ENCODE measurements at places on chromosomes 1 and 21. TPM values are rescaled to one million over a fixed set of nuclear protein-coding genes. Genes with fewer than 3 reads are reported as not detected.

GRCh38 chr1:200869753-200870391, 2.9 kb upstream of the GPR25 start:
- no peak for DNase-seq

GRCh38 chr1:58996341-58997059, 212.7 kb upstream of the JUN start:
- no peak for DNase-seq

GRCh38 chr21:35345954-35346353, 296.9 kb upstream of the RUNX1 start:
- DNase-seq = no peak

GRCh38 chr1:180898441-180899219, 14.1 kb upstream of the KIAA1614 start:
- peak; percentile 29 for DNase-seq

DNA sequence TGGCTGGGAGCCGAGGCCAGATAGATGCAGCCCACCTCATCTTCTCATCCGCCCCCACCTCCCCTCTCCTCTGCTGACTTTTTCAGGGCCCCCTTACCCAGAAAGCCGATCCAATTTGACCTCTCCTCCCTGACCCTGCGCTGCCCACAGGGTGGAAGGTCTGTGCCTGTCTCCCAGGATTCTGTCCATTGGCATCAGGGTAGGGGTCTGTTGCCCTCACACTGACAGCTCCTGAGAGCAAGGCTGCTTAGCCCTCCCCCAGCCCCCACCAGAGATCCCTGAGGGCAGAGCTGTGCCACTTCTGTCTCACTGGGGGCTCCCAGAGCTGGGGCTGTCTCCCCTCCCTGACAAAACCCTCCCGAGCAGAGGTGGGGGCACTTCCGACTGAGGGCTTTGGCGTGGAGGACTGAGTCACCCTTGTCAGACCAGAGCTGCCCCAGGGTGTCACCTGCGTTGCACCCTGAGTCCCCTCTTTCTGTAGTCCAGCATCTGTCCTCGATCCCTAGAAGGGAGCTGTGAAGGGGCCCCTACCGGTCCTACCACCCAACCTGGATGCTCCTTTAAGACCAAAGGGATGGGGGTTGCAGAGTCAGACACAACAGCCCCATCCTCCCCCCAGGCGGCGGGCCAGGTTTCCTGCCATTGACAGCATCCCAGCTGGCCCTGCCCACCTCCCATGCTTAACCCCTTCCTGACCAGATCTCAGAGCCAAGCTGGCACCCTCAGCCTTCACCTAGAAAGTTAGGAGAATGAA, 2.4 kb upstream of the FAM110D start:
- DNase-seq = peak; percentile 25

- DNase-seq = no peak
Measured at GRCh38 chr1:51280321-51280978, 44.4 kb downstream of the RNF11 start.

- no peak for DNase-seq
Measured at GRCh38 chr1:181588631-181589030, 105.3 kb downstream of the CACNA1E start.

DNA sequence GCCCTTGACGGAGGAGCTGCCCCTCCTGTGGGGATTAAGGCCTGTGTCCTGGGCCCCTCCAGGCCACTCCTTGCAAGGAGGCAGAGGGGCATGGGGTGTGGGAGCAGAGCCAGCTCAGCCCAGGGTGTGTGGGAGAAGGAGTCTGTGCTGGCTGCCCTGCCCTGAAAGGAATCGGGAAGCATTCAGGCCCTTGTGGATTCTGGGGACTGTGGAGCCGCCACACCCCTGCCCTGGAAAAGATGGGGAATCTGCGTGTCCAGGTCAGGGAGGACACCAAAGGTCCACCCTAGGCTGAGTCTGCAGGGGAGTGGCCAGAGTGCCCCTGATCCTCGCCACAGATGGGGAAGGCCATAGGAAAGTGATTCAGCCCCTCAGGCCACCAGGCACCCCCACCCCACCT, 16.5 kb upstream of the PRDM16 start:
- DNase-seq = no peak

DNA sequence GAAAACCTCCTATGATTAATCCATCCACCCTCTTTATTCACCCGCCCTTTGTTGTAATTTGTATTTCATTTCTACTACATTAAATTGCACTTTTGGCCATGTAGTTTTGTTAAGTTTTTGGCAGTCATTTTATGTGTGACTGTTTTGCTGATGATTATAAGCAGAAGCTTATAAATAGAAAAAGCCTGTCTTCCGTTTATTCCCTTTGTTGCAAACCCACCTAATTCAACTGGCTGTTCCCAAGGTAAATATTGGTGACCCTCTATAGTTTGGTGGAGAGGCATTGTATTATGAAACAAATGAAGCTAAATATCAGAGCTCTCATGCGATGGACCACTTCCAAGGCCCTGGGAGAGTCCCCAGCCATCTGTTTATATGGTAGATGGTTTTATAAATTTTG, 36.7 kb upstream of the IGSF3 start:
- peak; percentile 45 for DNase-seq

DNA sequence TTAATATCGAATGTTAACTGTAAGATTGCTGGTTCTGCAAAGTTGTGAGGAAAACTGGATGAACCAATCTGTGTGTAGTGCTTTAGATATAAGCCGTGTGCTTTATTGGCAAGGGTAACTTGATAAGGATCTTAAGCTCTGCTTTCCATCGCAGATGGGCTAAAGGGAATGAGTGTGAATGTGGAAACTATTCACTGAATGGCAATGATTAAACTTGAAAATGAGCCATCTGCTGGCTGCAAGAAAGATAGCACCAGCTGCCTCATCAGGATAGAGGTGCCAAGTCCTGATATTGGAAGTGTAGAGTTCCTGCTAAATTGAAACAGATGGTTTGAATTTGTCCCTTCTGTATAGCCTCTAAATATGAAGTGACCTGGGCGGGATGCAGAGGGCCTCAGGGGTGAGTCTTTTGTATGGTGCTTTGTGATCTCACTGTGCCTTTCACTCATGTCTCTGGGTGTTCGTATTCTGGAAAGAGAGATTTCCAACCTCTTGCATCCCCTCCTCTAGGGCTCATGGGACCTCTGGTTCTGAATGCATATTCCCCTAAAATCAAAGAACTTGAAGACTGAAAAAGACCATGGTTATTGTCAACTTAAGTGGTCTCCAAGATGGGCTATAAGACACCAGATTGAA, 9.2 kb downstream of the FCRL3 start:
- DNase-seq = peak; percentile 55

- no peak for DNase-seq
Measured at GRCh38 chr21:45386336-45386727, 18.6 kb upstream of the COL18A1 start.

- no peak for DNase-seq
Measured at GRCh38 chr1:112717263-112717873, 2.2 kb upstream of the PPM1J start.

SYCP1 gene
- not detected for total RNA-seq

CAMSAP2 gene
- 53.6 TPM for total RNA-seq

ETV3L gene
- total RNA-seq = not detected

VAMP3 gene
- 75.1 TPM for total RNA-seq

ST6GALNAC3 gene
- total RNA-seq = 6.5 TPM

SYT6 gene
- 0.10 TPM for total RNA-seq

SLC1A7 gene
- not detected for total RNA-seq

PLCH2 gene
- 11.8 TPM for total RNA-seq

ADAM15 gene
- total RNA-seq = 62.6 TPM

FCMR gene
- 4.4 TPM for total RNA-seq

HMCN1 gene
- total RNA-seq = 24.7 TPM
